NCI-H345 (cell line): ENCODE measurements at places on chromosomes 6 and 20.

- DNase-seq, result no peak
These were observed 1.6 kb upstream of the TCF21 start for GRCh38 chr6:133887156-133887879.

DNA sequence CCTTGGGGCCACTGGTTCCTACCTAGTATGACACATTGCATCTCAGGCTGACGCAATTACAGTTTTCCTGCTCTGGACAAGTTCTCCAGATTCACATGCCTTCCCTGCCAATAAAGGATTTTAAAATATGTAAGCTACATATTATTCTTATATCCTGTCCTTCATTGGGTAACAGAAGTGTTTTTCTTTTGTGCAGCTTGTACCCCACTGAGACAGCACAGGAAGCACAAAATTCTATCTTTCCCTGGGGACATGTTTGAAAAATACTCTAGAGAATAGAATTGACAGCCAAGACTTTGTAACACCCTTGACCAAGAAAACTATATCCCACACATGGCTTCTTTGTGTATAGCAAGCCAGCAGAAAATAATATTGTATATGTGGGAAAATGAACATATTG is 456.8 kb downstream of the MAFB start:
- no peak for DNase-seq

DNA sequence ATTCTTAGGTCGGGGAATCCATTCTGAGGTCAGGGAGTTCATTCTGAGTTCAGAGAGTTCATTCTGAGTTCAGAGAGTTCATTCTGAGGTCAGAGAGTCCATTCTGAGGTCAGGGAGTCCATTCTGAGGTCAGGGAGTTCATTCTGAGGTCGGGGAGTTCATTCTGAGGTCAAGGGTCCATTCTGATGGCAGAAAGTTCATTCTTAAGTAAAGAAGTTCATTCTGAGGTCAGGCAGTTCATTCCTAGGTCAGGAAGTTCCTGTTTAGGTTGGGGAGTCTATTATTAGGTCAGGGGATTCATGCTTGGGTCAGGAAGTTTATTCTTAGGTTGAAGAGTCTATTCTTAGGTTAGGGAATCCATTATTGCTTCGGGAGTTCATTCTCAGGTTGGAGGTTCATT is 16.5 kb upstream of the NXT1 start:
- DNase-seq, result no peak

GRCh38 chr6:41779336-41779735 is 364 bp downstream of the FRS3 start:
- DNase-seq, result no peak

GRCh38 chr6:135334169-135334568 is 153.1 kb downstream of the MYB start:
- DNase-seq, result no peak

- no peak for DNase-seq
These were observed 59.6 kb upstream of the SDHAF4 start for GRCh38 chr6:70507161-70507560.

GRCh38 chr6:10310826-10311225 is 104.0 kb downstream of the TFAP2A start:
- DNase-seq, result no peak

GRCh38 chr6:74939151-74939708 is 266.6 kb downstream of the COL12A1 start:
- DNase-seq, result no peak

- DNase-seq, result no peak
These were observed 71.9 kb downstream of the GNAS-AS1 start for GRCh38 chr20:58778760-58779159.

- DNase-seq, result no peak
These were observed 25.7 kb downstream of the RCAN2 start for GRCh38 chr6:46465294-46466165.

DNA sequence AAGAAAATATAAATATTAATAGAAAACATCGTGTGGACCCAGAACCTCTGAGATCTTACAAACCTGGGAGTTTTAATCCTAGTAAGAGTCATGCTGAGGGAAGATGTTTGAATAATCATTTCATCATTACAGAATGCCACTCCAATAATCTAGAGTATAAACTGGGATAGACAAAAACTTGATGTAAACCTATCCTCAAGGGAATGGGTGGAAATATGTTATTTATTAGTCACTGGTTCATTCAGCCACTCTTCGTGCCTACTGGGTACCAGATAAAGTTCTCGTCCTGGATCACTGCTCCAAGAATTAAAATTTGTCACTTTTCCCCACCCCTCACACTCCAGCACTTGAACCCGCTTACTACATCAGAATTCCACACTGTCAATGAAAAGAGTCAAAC is 7.7 kb downstream of the HLA-B start:
- DNase-seq, result no peak

DNA sequence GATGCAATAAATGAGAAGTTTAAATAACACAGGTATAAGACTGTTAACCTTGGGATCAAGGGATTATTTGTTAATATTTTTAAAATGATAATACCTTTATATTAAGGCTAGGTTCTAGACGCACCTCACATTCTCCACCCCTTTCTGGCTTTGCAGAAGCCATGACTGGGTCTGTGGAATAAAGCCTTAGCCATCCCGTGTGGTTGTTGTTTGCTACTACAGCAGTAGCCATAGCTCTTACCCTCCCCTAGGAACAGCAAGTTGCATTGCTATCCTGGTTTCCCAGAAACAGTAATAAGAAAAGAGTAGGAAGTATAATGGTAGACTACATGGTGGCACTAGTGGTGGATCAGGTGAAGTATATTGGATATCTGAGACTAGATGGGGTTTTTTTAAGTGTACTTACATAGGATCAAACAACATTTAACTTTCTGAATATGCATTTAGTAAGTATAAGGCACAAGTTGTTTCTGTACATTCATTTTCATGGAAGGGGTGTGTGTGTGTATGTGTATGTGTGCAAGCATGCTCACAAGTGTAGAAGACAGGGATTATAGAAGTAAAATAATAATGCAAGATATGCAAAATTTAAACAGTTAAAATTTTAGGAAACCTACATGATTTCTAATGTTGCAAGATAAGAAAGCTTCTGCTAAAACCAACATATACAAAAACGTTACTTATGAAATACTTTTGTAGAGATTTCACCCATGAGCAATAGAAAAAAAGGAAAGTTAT is 384.2 kb downstream of the PRKN start:
- no peak for DNase-seq

DNA sequence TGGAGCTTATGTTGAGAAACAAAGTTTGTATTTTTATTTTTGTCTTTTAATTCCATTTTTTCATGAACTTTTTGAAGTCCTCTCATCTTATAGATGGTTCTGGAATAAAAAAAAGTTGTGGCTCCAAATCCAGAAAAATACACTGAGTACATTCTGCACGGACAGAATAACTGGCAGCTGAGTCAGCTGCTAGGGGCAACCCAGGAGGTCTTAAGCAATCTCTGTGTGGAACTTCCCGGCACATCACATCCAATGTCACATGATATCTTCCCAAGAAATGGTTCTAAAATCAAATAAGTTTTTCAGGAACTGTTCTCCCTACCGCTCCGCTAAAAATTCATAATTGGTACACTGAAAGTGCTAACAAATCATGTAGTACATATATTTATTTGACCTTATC is 29.8 kb downstream of the SLC13A3 start:
- DNase-seq, result no peak

DNA sequence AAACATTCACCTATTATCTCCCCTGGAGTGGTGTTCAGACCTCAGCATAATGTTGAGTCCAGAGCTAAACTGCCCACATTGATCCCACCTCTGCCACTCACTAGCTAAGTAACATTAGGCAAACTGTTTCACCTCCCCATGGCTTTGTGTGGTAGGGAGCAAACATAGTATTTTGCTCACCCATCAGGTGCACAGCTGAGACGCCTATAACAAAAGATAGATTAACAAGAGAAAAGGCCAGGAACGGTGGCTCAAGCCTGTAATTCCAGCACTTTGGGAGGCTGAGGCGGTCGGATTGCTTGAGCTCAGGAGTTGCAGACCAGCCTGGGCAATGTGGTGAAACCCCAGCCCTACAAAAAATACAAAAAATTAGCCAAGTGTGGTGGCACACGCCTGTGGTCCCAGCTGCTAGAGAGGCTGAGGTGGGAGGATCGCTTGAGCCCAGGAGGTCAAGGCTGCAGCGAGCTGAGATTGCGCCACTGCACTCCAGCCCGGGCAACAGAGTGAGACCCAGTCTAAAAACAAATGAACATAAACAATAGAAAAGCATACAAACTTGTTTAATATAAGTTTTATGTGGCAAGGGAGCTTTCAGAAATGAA is 91.6 kb downstream of the MAP3K7 start:
- DNase-seq, result no peak

DNA sequence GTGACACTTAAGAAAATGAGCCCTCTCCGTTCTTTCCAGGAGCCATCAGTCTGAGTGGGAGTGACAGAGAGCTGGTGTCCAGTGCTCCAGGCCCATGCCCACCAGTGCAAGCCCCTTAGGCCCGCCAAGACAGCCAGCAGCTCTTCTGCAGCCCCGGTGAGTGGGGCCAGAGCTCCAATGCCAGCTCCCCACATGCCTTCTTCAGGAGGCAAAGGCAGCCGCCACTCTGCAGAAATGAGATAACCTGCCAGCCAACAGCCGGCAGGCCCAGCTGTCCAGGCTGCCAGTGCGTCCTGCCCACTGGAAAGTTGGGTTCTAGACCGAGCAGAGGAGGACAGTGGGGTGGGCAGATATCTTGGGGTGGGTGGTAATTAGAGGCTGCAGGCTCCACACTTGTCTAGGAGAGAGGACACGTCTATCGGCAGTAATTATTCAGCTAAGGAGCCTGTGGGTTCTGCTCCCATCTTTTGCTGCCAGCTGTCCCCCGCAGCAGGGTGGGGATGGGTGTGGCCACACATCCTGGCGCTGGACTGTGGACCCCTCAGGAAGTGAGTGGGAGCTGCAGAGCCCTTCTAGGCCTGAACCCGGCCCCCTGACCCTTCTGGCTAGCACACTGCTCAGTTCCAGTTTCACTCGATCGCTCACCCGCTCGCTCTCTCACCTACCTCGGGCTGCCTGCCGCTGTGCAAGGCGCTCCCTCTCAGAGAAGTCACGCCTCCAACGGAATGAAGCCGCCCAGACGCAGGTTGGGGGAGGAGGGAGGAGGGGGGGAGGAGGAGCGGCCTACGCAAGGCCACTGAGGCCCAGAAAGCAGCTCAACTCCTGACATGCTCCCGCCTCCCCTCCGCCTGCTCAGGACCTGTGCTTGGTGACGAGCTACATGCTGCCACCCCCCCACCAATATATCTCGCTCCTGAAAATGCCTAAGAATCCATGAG is 3.6 kb downstream of the GRM4 start:
- DNase-seq, result no peak

GRCh38 chr6:50992704-50993625 is 174.3 kb downstream of the TFAP2B start:
- DNase-seq, result no peak

- no peak for DNase-seq
These were observed 101.9 kb downstream of the LRFN2 start for GRCh38 chr6:40485300-40485699.

DNA sequence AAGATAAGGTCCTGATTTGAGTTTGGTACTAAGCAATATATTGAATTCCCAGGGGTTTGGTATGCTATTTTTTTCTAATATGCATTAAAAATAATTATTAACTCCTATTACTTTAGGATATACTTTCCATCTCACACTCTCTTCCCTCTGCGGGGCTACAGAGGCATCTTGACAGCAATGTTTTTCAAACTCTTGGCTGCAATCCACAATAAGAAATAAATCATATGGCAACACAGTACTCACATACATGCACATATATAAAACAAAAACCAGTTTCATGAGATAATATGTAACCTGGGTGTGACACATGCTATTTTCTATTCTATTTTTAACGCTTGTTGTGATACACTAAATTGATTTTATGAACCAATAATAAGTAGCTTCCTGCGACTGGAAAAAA is 189.5 kb downstream of the UNC5CL start:
- DNase-seq, result no peak

- peak; percentile 46 for DNase-seq
These were observed 524 bp downstream of the C20orf203 start for GRCh38 chr20:32672982-32673851.

DNA sequence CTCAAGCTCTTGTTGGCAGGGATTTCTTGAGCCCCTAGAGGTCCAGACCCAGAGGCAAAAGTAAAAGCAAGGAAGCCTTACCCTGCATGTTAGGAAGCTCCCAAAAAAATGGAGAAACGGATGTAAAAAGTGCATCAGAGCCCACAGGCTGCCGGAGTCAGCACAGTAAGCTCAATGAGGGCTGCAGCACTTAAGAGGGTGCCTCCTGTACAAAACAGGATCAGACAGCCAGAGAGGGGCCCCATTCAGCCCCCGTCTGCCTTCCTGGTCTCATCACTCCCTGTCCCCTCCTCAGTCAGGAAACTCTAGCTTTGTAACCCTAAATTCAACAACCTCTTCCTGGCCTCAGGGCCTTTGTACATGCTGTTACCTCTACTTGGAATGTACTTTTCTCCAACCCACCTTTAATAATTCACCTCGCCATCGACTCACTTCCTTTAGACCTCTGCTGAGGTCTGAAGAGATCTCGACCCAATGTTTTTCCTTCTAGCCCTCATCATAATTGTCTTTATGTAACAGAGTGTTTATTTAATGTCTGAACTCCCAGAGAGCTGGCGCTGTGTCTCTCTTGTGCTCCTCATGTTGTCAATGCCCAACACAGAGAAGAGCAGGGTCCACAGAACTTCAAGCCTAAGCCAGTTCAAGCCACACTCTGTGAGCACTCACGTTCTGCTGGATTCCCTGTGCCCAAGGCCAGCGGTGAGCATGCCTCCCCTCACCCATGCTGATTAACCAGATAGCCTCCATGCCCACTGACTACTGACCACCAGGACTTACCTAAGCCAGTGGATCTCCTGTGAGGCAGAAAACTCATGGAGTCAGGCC is 2.8 kb upstream of the PLCG1 start:
- DNase-seq, result no peak

DNA sequence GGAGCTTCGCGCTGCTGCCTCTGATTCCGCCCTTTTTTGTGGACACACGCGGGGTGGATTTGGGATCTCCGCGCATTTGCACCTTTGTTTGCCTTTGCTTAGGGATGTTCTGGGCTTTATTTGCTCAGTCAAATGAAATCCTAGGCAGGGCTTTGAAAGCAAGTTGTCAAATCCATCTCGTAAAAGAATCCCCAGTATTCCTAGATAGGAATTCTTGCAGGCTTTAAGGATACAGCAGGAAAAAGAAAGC is 453 bp downstream of the CEP57L1 start:
- DNase-seq, result no peak
